ENCODE measurements at places on chromosomes 5 and 9. TPM values are rescaled to one million over a fixed set of nuclear protein-coding genes. Genes with fewer than 3 reads are reported as not detected.

Gene ORM1
- total RNA-seq = not detected

Gene CNTLN
- total RNA-seq = 10.1 TPM

Gene PCDHGA5
- 0.58 TPM for total RNA-seq

Gene CDX1
- 0.38 TPM for total RNA-seq

Gene SELENOP
- total RNA-seq = 4.8 TPM

Gene LRSAM1
- 9.3 TPM for total RNA-seq

Gene GALNT12
- 30.2 TPM for total RNA-seq

Gene FGF1
- 9.6 TPM for total RNA-seq

Gene S1PR3
- 26.8 TPM for total RNA-seq

Gene FAM78A
- 1.2 TPM for total RNA-seq

Gene ACSL6
- under 0.01 TPM for total RNA-seq

Gene SPINK6
- not detected for total RNA-seq

Gene APBA1
- total RNA-seq = 2.5 TPM
